ENCODE measurements at places on chromosomes 6 and 20.

DNA sequence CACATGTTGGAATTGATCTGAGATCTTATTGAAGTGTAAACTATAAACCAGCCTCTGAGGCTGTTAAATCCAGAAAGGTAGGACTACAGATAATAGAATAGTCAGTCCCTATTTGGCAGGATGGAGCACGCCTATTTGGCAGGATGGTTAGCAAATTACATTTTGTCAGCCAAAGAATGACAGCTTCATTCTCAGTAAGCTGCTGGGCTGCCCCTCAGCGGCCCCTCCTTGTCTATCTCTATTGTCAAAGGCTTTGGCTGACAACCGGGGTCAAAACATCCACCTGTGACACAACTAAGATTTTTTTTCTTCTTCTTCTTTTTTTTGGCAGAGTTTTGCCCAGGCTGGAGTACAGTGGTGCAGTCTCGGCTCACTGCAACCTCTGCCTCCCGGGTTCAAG is 123.4 kb upstream of the ECI2 start:
- no peak for DNase-seq

DNA sequence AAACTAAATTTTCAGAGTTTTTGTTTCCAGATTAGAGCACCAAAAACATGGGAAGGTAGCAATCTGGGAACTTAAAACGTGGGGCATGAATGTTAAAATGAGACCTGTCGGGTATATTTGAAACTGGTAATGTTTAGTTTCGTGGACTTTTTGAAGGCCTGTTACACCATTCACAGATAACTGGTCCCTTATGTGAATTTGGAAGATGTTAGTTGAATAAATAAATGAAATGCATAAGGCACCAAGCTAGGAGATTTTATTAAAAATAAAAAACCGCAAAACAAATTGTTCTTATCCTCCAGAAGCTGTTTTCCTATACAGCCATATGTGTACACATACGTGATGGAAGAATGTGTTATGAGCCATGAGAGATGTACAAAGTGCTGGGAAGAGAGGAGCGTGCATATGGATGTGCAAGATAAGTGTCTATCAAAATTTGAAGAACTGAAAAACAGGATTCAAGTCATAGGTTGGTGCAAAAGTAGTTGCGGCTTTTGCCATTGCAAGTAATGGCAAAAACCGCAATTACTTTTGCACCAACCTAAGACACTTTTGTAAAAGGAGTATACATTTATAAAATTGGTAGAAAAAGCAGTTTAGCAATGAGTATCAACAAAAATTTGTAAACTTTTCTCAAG is 700 bp upstream of the MCUR1 start:
- no peak for DNase-seq

DNA sequence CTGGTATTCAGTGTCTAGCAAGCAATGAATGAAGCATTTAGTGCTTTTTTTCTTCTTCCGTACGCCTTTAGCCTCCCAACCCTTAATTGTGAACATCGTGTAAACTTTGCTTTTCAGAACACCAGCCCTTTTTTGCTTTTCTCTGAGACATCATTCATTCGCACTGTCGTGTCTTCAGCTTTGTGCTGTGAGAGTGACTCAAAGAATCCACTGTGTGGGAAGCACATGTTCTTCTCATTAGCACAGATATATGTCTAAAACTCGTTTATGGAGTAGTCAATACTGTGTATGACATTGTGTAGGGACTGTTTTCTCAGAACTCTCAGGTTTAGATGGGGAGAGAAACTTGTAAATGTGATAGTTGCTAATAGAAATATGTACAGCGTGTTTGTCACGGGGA is 279.1 kb downstream of the FARS2 start:
- DNase-seq = no peak

GRCh38 chr6:37008484-37009465 is 3.3 kb downstream of the FGD2 start:
- DNase-seq = peak; percentile 63

DNA sequence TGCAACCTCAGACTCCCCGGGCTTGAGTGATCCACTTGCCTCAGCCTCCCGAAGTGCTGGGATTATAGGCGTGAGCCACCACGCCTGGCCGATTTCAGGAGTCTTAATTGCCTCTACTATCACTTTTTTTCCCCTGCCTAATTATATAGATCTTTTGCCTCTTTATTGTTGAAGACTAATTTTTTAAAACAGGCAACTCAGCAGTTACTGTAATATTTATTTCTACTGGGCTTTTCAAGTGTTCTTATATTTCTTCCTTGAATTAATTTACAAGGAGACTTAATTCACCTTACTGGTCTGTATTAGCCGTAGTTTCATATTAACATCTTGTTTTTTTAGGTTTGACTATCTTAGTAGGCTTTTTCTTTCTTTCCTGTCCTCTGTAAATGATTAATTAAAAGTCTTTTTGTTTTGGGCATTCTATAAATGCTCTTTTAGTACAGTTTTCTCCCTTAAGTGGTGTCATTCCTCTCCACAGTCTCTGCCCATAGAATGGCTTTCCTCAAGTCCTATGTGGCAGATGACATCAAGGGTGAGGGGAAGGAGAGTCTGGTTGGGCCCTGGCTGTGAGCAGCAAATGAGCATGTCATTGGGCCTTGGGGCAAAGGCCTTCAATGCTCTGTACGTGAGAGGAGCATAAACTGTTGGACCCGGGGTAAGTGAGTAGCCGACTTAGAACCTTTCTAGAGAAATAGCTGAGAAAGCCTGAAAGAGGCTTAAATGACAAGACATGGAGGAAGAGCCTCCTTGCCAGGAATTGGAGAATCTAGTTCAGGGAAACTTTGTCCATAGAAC is 36.0 kb downstream of the ANKS1A start:
- DNase-seq = no peak

DNA sequence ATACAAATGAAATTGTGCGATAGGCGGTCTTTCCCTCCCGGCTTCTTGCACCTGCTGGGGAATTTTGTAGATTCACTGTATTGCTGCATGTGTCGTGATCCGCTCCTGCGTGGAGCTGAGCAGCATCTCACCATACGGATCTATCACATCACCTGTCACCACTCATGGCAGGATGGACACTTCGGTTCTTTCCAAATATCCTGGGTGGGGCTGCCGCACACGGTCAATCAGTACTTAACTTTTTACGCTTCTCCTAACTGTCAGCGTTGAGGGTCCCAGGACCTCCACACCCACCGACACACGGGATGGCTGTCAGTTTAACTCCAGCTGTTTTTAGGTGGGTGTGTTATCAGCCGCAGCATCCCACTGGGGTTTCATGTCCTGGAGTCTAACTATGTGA is 19.2 kb downstream of the TAF4 start:
- no peak for DNase-seq
